Right ventricle myocardium inferior (tissue), 1 donor: ENCODE measurements at places on chromosomes 7 and 10. TPM values are rescaled to one million over a fixed set of nuclear protein-coding genes. Genes with fewer than 3 reads are reported as not detected.

The ZSCAN25 gene
- total RNA-seq: 8.1 TPM

The OR2A5 gene
- not detected for total RNA-seq

DNA sequence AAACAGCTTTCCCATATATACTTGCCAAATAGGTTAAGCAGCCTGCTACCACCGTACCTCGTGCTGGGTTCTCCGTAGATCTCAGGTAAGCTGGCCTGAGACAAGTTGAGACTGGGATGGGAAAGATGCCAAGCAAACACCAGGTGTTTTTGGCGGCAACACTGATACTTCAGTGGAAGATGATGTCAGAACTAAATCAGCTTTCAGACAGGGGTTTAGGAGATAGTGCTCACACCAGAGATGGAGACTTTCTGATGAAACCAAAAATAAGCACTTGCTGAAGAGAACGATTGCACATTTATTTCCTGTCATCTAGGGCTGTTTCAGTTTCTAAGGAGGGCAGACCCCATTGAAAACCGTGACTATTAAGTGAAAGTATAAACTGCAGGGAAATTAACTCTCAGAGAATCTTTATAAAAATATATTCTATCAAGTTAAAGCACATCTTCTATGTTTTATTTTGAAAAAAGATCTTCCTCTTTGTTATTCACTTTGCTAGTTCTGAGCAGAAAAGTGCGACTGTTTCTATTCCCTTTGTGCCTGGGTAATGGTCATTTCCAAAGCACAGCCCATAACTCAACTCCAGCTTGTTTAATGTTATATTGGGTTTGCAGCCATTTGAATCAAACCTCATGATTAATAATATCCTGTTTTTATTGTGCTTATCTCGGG is 149.9 kb downstream of the CPED1 start:
- no peak for DNase-seq

DNA sequence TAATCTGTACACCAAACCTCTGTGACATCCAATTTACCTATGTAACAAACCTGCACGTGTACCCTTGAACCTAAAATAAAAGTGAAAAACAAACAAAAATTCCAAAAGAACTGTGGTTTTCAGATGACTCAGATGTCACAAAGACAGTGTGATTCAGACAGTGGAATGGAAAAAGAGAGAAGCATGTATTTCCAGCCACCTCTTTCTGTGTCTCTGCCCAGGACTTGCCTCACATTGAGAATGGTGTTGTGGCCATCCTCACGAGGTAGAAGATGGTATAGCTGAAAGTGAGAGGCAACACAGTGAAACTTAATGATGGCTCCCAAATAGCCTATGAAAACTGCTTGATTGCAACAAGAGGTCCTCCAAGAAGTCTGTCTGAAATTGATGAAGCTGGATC is 78.0 kb downstream of the ARL5B start:
- DNase-seq: no peak
